ENCODE measurements at places on chromosomes 2 and 18.

- no peak for DNase-seq
Measured at GRCh38 chr2:28591711-28592335, 96.0 kb downstream of the PLB1 start.

DNA sequence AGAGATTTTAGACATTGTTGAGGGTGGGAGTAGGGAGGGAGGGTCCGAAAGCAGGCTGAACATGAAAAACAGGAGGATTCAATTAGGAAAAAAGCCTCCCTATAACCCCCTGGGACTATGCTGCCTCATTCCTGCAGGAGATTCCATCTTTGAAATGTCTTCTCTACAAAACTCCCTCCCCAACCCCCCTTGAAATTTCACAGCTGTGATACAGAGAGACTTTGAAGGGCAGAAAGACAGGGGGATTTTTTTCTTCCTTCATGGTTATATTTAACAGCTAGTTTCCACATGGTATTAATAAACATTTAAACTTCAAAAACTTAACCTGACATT lies 57.6 kb downstream of the TRIB2 start:
- DNase-seq, result no peak

DNA sequence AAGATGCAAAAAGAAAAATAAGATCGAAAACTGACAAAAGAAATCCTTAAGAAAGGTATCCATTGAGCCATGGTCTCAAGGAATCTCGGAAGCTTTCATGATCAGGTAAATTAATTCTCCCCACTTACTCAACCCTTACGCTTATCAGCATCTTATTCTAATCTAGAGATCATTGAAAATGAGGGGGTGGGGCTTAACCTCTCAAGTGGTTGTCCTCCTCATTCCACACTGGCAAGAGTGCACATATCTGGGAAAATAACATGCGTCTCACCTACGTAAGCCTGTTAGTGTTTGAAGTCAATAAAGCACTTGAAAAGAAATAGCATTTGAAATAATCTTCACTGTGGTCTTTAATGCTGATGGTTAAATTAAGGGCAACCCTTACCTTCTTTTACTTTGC lies 82.5 kb upstream of the NEUROD1 start:
- DNase-seq, result no peak

- no peak for DNase-seq
Measured at GRCh38 chr2:126714191-126714965, 58.4 kb downstream of the GYPC start.

GRCh38 chr2:121039679-121040078 lies 245.3 kb downstream of the TFCP2L1 start:
- DNase-seq, result no peak

GRCh38 chr2:237465515-237466148 lies 21.4 kb upstream of the MLPH start:
- DNase-seq, result no peak

- no peak for DNase-seq
Measured at GRCh38 chr2:59959944-59960343, 593.5 kb downstream of the BCL11A start.

GRCh38 chr2:186059096-186059495 lies 320.5 kb downstream of the FSIP2 start:
- DNase-seq, result no peak

DNA sequence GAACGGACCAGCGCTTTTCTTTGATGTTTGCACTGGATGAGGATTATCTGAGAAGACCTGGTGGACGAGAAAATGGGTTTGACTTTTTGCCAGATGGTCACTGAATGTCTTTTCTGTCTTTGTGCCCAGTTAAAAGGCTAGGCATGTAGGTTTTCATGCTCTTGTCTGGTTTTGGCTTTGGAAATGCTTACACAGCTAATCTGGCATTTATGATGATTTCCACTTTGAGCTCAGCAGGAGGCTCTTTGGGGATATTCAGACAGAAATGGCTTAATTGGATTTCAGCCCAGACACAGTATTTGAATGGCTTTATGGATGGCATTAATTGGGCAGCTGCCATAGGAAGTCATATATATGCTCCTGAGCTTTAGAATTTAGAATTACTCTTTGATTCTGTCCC lies 59.6 kb downstream of the NCK2 start:
- no peak for DNase-seq

DNA sequence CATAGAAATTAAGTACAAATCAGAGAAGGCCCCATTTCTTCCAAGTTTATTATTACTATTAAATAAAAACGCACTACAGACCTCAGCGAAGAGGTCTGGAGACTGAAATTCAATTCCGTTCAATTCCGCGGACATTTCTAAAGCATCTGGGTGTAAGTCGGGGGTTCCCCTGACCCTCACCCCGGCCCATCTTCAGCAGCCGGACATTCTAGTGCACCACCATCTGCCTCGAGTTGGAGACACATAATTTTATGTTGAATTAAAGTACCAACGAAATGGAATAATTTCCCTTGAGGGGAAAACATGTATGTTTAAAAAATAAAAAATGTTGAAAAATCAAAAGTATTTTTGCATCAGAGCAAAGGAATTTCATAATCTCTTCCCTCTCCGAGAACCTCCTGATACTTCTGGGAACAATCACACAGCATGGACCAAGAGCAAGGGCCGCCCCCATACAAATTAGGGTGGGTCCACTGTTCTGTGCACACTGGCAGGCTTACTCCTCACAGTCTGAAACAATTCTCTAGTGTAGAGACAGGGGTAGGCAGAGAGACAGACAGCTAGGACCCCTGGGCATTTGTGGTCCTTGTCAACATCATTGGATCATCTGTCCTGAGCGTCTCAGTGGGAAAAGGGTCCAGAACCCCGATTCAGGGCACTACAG lies 29.3 kb downstream of the MBP start:
- DNase-seq, result no peak

- no peak for DNase-seq
Measured at GRCh38 chr18:13835202-13835601, 11.3 kb downstream of the MC5R start.

DNA sequence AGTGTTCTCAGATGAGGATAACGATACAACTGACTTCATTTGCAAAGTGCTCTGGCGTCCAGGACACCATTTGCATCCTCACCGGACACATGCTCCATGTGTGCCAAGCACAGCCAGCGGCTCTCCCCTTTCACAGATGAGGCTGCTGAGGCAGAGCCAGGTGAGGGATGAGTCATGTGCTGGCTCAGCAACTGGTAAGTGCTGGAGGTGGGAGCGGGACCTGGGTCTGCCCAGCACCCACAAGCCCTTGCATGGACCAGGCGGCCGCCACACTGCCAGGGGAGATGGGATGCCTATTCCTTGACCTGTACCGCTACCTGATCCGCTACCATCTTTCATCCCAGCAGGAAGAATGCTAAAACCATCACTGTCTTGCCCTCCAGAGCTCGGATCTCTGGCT lies 86.2 kb upstream of the ASB18 start:
- no peak for DNase-seq

DNA sequence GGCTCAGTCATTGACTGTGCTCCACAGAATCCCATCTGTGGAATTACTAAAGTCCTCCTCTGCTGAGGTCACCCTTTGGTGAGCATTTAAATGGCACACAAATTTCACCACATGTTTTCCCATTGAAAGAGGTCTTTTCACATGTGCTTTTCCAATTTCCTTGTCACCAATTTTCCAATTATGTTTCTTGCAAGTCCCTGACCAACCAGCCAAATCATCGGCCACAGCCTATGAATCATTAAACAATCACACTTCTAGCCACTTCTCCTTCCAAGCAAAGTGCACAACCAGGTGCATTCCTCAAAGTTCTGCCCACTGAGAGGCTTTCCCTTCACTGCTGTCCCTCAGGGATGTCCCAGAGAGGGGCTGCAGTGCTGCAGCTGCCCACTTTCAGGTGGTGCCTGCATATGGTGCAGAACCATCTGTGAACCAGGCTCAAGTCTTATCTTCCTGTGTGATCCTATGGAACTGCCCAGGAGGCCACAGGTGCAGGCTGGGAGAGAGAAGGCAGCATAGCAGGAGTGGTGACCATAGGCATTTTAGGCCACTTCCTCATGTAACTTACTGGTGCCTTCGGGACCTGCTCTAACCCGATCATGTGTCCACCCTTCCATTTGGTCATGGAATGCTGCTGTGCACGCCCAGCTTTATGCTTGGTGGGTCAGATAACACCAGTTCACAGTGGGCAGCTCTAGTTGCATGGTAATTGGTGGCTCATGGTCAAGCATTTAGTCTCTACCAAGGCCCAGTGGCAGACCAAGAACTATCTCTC lies 153.0 kb downstream of the SEPTIN10 start:
- no peak for DNase-seq

- DNase-seq, result no peak
Measured at GRCh38 chr2:5540856-5541255, 151.3 kb upstream of the SOX11 start.

DNA sequence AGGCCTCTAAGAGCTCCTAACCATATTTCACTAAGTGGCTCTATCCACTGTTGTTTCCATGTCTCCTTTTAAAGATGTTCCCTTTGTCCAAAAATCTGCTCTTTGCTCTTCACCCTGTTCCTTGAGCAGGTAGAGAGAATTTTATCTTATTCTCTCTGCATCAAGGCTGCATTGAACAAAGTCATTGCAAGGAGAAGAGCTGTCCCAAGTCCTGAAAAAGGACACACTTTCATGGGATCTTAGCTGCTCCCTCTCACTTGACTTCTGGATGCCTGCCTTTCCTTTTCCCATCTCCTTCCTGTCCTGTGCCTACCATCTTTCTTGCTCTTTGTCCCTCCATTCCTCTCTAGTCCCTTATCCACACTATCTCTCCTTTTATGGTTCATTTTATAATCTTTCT lies 235.2 kb upstream of the THSD7B start:
- no peak for DNase-seq

- no peak for DNase-seq
Measured at GRCh38 chr2:45962177-45962921, 310.9 kb downstream of the PRKCE start.

DNA sequence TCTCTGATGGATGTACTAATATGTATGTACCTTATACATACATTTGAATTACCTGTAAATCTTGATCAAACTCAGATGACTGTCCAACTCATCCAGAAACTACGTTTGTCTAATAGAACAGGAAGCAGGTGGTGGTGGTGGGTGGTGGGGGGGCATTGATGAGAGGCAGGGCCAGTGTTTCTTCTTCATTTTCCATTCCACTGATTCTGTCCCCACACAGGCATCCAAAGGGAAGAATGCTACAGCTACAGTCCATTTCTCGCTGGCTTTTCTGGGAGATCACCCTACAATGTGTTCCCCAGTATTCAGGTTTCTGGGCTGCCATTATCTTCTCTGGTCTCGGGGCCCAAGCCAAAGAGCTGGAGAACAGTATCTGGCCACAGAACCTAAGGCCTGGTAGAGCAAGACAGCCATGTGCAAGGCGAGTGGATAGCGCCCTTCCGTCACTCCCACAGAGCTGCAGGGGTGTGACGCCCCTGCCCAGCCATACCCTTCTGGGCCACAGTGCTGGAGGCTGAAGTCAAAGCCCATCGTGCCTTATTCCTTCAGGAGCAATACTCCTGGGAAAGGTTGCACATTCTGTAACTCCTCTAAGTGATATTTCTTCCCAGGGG lies 54.5 kb downstream of the BCL11A start:
- no peak for DNase-seq

DNA sequence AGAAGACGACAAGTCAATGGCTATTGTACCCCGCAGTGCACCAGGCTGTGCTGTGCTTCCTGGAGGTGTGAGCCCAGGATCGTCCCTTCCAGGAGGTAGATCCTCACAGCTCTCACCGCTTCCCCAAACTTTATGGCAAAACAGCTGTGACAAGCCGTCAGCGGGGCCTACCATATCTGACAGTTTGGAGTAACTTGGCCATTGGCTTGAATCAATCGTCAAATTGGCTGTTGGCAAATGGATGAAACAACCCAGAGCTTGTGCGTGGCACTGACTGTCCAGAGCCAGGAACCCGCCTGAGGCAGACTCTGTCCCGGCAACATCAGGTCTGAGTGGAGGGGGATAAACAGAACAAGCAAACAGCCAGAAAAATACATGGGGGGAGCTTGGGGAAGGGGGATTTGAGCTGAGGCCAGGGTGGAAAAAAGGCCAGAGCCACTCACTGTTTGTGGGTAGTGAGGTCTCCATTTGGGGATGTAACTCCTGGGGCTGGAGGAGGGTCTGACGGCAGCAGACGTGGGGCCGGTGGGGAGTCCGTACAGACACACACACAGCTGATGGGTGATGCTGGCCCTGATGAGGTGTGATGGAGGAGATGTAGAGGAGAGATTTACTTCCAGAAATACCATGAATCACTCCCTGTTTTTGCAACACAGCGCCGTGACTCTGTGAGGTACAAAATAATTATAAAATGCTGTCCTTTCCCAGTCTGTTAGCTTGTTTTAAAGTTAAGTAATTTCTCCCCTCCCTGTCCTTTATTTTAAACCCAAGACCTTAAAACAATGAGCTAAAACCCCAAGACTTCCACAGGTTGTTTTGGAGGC lies 174.8 kb downstream of the TWIST2 start:
- DNase-seq, result no peak

DNA sequence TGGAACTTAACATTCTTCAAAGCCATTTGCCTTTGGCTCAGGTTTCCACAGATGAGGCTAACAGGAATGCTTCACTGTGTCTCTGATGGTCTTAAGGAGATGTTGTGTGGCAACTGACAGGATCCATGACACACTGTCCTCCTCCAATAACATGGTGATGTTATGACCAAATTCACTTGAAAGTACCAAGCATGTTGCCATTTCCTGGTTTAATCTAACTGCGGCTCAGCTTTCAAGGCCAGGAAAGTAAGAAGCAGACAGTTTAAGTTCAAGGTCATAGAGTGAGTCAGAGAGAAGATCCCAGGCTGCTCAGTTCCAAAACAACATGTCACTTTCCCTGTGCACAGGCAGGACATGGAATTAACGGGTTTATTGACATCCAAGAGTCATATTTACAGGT lies 513.6 kb downstream of the STK39 start:
- DNase-seq, result no peak

GRCh38 chr2:239358062-239358754 lies 42.6 kb downstream of the HDAC4 start:
- no peak for DNase-seq

DNA sequence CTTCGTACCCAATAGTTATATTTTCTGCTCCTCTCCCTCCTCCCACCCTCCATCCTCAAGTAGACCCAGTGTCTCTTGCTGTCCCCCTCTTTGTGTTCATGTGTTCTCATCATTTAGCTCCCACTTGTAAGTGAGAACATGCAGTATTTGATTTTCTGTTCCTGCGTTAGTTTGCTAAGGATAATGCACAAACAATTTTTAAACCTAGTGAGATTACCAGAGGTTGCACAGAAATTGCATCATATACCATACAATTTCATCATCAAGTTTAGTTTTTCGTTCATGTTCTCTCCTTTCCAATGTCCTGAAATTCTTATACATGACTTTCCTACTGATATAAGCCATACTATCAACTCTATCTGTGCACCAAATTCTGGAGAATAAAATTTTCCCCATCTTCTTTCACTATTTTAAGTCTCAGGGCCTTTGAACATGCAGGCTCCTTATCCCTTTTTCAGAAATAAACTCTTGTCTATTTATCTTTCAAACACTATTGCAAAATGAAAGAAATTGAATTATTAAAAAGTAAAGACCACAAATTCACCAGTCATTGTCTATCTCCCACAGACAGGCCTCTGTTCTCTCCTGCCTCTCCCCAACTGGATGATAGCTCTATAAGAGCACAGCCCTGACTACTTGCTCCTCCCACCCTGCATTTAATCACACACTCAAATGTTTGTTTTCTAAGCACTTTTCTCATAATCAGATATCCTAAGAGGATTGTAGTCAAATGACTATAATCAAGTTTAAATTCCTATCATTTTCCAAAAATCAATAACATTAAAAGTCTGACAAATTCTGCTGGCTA lies 27.2 kb upstream of the B4GALT6 start:
- DNase-seq, result no peak
